ENCODE measurements at places on chromosomes 7 and 10. TPM values are rescaled to one million over a fixed set of nuclear protein-coding genes. Genes with fewer than 3 reads are reported as not detected.

- DNase-seq, result no peak
- H3K36me3 ChIP-seq, result no peaks in the 10 kb centered on the region
- no peak overlapping the region for H3K4me3 ChIP-seq
- peaks cover 13% of the 10 kb centered on the region for H3K4me1 ChIP-seq
- no peak overlapping the region for H3K27ac ChIP-seq
These were observed 342.5 kb downstream of the PTEN start for GRCh38 chr10:88205842-88206446.

- no peak for DNase-seq
- no peaks in the 10 kb centered on the region for H3K27me3 ChIP-seq
- H3K27ac ChIP-seq, result no peak overlapping the region
- H3K4me3 ChIP-seq, result no peak overlapping the region
- H3K36me3 ChIP-seq, result no peaks in the 10 kb centered on the region
- no peaks in the 10 kb centered on the region for H3K4me1 ChIP-seq
These were observed 552.5 kb upstream of the MBL2 start for GRCh38 chr10:53325066-53325465.

DNA sequence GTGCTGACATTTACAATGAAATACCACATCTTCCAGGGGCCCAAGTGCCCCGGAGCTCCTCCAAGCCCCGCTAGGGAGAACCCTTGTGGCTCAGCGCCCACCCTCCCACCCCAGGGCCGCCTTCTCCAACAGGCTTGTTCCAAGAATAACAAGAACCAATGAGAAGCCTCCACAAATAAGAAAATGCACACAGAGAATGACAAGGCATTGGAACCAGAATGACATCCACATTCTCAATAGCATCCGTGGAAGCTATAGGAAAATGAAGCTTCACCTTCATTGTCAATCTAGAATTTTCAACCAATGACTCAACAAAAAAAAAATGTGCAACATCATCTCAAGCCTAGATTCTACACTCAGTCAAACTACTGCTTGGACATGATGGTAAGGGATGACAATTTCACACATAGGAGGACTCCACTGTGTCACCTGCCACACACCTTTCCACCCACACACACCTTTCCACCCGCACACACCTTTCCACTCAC, 50.4 kb upstream of the PPP2R2D start:
- H3K36me3 ChIP-seq, result no peaks in the 10 kb centered on the region
- H3K4me1 ChIP-seq, result no peaks in the 10 kb centered on the region
- no peak for DNase-seq
- H3K27ac ChIP-seq, result no peak overlapping the region

DNA sequence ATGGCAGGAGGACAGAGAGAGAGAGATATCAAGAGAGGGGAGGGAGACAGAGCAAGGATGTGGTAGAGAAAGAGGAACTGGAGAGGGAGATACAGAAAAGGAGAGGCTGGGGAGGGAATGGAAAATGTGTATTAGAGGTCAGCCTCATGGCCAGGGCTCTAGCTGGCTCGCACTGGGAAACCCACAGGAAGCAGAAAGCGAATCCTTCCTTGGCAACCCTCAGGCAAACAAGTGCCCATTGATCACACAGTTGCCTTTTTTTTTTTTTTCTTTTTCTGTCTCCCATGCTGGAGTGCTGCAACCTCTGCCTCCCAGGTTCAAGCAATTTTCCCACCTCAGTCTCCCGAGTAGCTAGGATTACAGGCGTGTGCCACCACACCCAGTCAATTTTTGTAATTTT, 391.2 kb downstream of the TYW1 start:
- no peak overlapping the region for H3K4me3 ChIP-seq
- no peak overlapping the region for H3K27ac ChIP-seq
- H3K36me3 ChIP-seq, result no peaks in the 10 kb centered on the region
- no peak for DNase-seq

DNA sequence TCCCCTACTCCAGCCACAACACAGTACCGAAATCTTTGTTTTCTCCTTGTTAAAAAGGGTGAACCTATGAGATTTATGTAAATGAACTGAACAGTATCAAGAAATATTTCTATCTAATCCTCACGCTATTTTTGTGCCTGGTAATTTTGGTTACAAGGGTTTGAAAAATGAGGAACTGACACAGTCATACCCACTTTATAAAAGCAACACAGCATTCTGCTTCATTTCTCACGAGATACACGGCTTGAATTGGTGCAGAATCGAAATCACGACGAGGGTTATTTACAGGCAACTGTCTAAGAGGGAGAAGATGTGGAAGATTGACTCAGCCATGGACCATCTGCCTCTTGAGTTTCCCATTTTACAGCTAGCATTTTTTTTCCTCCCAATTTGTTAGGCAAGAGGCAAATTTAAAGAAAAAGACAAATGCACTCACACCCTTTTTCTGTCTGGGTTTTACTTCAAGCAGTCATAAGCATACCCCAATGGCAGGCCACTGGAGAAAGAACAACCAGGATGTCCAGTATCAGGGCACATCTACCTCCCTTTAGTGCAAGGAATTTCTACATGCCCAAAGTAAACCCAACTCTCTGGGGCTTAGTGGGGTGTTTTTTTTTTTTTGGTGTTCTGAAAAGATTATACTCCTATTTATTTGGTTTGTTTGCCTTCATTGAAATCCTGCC, 108.1 kb downstream of the ITGB8 start:
- H3K27me3 ChIP-seq, result no peaks in the 10 kb centered on the region
- no peak overlapping the region for H3K27ac ChIP-seq
- H3K4me3 ChIP-seq, result no peak overlapping the region
- no peaks in the 10 kb centered on the region for H3K36me3 ChIP-seq
- no peak for DNase-seq
- no peaks in the 10 kb centered on the region for H3K4me1 ChIP-seq

GRCh38 chr7:41640487-41640886, 62.4 kb downstream of the INHBA start:
- no peak for DNase-seq
- H3K27me3 ChIP-seq, result no peaks in the 10 kb centered on the region
- H3K4me1 ChIP-seq, result no peaks in the 10 kb centered on the region
- no peak overlapping the region for H3K27ac ChIP-seq
- H3K36me3 ChIP-seq, result no peaks in the 10 kb centered on the region

DNA sequence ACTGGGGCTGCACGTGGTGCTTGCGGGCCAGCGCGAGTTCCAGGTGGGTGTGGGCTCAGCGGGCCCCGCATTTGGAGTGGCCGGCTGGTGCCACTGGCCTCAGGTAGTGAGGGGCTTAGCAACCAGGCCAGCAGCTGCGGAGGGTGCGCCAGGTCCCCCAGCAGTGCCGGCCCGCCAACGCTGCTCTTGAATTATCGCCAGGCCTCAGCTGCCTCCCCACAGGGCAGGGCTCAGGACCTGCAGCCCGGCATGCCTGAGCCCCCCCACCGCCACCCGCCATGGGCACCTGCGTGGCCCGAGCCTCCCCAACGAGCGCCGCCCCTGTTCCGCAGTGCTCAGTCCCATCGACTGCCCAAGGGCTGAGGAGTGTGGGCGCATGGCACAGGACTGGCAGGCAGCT, 185.4 kb downstream of the TPK1 start:
- no peaks in the 10 kb centered on the region for H3K36me3 ChIP-seq
- H3K4me1 ChIP-seq, result no peaks in the 10 kb centered on the region
- H3K27me3 ChIP-seq, result no peaks in the 10 kb centered on the region

- no peaks in the 10 kb centered on the region for H3K36me3 ChIP-seq
- H3K27ac ChIP-seq, result no peak overlapping the region
- H3K4me3 ChIP-seq, result no peak overlapping the region
- peaks cover 20% of the 10 kb centered on the region for H3K27me3 ChIP-seq
These were observed 3.1 kb downstream of the RASGEF1A start for GRCh38 chr10:43263551-43264343.

DNA sequence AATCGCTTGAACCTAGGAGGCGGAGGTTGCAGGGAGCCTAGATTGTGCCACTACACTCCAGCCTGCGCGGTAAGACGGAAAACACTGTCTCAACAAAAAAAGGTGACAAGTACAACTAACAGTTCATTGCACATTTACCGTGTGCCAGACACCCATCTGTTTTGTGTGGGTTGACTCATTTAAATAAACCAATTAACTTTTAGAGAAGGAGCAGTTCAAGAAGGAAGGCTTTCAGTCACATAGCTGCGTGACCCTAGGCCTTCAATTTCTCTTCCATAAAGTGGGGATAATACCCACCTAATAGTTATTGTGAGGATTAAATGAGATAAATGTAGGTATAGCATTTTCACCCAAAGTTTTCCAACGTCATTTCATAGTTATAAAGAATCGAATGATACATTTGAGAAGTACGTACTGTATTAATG, 52.3 kb upstream of the KDM7A start:
- H3K36me3 ChIP-seq, result no peaks in the 10 kb centered on the region
- no peak overlapping the region for H3K4me3 ChIP-seq
- peaks cover 26% of the 10 kb centered on the region for H3K4me1 ChIP-seq
- peaks cover 5% of the 10 kb centered on the region for H3K27me3 ChIP-seq
- H3K27ac ChIP-seq, result no peak overlapping the region

GRCh38 chr7:106871793-106872571, 6.9 kb downstream of the PIK3CG start:
- DNase-seq, result no peak
- no peak overlapping the region for H3K27ac ChIP-seq
- no peak overlapping the region for H3K4me3 ChIP-seq
- H3K27me3 ChIP-seq, result no peaks in the 10 kb centered on the region

The HNRNPA2B1 gene
- 156 TPM for total RNA-seq

The DCLRE1A gene
- 8.7 TPM for total RNA-seq

Measured in adrenal gland (tissue), 19 donors.